HFFc6 (cell line): ENCODE measurements at places on chromosomes 2 and 18. TPM values are rescaled to one million over a fixed set of nuclear protein-coding genes. Genes with fewer than 3 reads are reported as not detected.

CYS1 gene
- 0.65 and 1.8 TPM in 2 replicates for total RNA-seq

CKAP2L gene
- total RNA-seq, result 14.3 to 34.7 TPM (median 24.9 TPM) in 3 replicates

ZSWIM2 gene
- total RNA-seq, result 0.09 to 0.19 TPM in 2 of 3 replicates, not detected in the other

PKDCC gene
- not detected in 3 replicates for total RNA-seq

CLEC4F gene
- not detected in 3 replicates for total RNA-seq

DNA sequence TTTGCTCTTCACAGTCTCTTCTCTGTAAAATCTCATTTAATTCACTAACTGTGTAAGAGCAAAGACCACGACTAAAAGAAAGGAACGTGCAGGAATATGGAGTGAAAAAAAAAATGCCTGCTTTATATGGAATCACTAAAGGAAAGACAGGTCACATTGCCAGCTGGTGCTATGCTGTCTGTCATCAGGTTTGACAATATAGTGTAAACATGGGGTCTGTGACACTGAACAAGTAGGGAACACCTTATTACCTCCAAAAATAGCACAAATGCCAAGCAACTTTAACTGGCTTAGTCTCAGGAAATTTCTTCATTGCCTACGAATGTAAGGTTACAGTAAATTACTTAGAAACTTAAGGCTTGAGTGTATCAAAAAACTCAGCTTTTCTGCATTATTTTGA lies 364.5 kb upstream of the LINC00305 start:
- H3K4me1 ChIP-seq, result no peaks in the 10 kb centered on the region
- H3K36me3 ChIP-seq, result no peaks in the 10 kb centered on the region
- H3K27ac ChIP-seq, result no peak overlapping the region
- H3K27me3 ChIP-seq, result no peaks in the 10 kb centered on the region

DNA sequence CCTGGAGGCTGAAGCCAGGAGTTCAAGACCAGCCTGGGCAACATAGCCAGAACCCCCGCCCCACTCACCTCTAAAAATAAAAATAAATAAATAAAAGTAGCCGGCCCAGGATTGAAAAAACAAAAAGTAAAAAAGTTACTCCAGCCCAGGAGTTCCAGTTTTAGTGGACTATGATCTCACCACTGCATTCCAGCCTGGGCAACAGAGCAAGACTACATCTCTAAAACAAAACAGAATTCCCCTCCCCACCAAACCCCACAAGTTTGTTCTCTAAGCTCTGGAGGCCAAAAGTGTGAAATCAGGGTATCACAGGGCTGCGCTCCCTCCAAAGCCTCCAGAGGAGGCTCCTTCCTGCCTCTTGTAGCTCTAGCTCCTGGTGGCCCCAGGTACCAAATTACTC lies 1.7 kb downstream of the D2HGDH start:
- peaks cover 4% of the 10 kb centered on the region; the same call in 1 of the 2 replicates for H3K36me3 ChIP-seq
- DNase-seq, result no peak
- H3K4me3 ChIP-seq, result peak overlapping the region; percentile 83
- H3K27me3 ChIP-seq, result no peaks in the 10 kb centered on the region; the same call in 1 of the 2 replicates
- peaks cover 25% of the 10 kb centered on the region for H3K4me1 ChIP-seq

DNA sequence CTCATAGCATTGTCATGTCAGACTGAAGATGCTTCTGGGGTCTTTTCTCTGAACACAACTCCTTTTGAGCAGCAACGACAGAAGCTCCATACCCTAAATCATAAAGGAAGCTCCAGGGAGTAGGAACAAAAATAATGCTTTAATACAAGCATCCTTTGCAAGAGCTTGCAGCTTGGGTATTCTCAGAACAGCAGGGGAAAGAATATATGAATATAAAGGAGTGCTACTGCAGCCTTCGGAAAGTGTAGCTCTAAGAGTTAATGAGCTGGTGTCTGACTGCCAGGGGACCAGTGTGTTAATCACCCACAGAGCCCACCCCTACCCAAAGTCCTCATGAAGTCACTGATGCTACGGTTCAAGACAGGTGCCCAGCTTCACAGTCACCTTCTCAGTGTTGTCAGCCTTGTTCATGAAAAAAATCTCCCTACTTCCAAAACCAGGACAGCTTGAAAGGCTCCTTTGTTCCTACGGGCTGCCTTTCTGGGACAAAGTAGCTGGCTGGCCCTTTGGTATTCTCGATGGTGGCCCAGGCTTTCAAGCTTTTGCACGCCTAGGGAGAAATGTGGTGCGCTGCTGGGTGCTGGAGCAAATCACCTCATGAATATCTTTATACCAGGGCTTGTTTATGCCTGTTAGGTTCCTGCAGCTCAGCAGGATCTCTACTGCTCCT lies 259.7 kb downstream of the CMPK2 start:
- no peaks in the 10 kb centered on the region for H3K4me1 ChIP-seq
- H3K36me3 ChIP-seq, result no peaks in the 10 kb centered on the region
- no peak overlapping the region for H3K4me3 ChIP-seq
- no peak for DNase-seq

- peak overlapping the region; percentile 88; the same call in 1 of the 2 replicates for H3K27ac ChIP-seq
- peaks cover 84% of the 10 kb centered on the region for H3K4me1 ChIP-seq
- H3K27me3 ChIP-seq, result peaks cover 2% of the 10 kb centered on the region
Measured at GRCh38 chr2:101808006-101808562, 110.6 kb downstream of the MAP4K4 start.

DNA sequence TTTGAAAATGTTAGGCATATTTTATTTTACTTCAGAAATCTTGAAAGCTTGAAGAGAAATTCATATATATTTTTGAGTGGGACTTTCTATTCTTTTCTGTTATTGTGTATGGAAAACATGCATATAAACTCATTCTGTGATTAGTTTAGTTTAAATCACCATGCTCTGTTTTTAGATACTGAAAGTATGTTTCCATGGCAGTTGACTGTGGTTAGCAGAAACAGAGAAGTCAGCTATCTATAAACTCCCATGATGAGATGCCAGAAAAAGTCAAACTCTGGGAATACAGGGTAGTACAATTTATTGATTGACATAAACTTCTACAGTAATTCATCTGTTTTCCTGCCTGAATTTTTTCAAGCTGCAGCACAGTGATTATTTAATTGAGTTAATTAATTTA lies 905.3 kb upstream of the VRK2 start:
- DNase-seq, result no peak
- H3K4me1 ChIP-seq, result peaks cover 11% of the 10 kb centered on the region; the same call in 1 of the 2 replicates

GRCh38 chr2:36800381-36800780 lies 103.9 kb downstream of the VIT start:
- H3K4me1 ChIP-seq, result peaks cover 12% of the 10 kb centered on the region
- no peaks in the 10 kb centered on the region for H3K36me3 ChIP-seq
- no peak for DNase-seq
- H3K27me3 ChIP-seq, result peaks cover 25% of the 10 kb centered on the region

DNA sequence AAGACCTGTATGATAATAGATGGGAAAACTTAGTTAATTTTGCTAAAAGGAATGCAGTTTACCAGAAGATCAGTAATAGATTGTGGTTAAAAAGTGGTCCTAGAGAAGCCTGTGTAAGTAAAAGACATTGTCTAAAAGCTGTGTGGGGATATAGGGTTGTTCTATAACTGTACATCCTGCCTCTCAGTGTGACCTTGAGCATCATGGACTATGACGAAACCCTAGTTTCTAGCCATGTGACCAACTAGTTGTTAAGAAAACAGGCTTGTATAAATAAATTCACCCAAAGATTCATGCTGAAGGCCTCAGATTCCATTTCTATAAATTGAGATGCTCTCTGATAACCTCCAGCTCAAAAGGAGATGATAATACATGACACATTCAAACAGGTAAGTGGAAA lies 160.7 kb downstream of the IKZF2 start:
- no peak overlapping the region for H3K27ac ChIP-seq
- no peak overlapping the region for H3K4me3 ChIP-seq
- peaks cover 5% of the 10 kb centered on the region; the same call in 1 of the 2 replicates for H3K36me3 ChIP-seq
- no peaks in the 10 kb centered on the region for H3K27me3 ChIP-seq
- peaks cover 9% of the 10 kb centered on the region for H3K4me1 ChIP-seq
- DNase-seq, result no peak

GRCh38 chr2:29487967-29488555 lies 372.8 kb downstream of the CLIP4 start:
- no peak for DNase-seq
- peaks cover 9% of the 10 kb centered on the region for H3K27me3 ChIP-seq
- H3K4me3 ChIP-seq, result no peak overlapping the region
- no peak overlapping the region for H3K27ac ChIP-seq
- no peaks in the 10 kb centered on the region for H3K36me3 ChIP-seq

DNA sequence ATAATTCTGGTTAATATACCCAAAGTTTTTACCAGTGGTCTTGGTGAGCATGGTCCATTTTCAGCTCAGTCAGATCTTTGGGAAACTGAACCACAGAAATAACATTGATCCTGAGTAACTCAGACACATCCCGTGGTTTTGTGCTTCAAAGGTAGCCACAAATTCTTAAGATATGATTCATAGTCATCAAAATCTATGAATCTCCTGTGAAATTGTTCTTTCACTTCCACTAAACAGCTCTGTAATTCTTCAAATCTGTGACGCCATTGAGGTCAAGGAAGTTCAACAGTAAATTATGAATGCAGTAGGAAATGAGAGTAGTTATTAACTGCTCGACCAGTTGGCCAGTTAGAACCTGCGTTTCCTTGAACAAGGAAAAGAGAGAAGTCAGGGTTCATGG lies 147.3 kb downstream of the IRS1 start:
- peak; percentile 90 for DNase-seq
- H3K4me3 ChIP-seq, result peak overlapping the region; percentile 60
- H3K36me3 ChIP-seq, result peaks cover 16% of the 10 kb centered on the region
- H3K27me3 ChIP-seq, result peaks cover 1% of the 10 kb centered on the region; the same call in 1 of the 2 replicates

- no peaks in the 10 kb centered on the region for H3K36me3 ChIP-seq
- H3K4me1 ChIP-seq, result no peaks in the 10 kb centered on the region
- no peak for DNase-seq
Measured at GRCh38 chr2:60422826-60423483, 130.5 kb downstream of the BCL11A start.

GRCh38 chr18:57576316-57576715 lies 10.2 kb downstream of the FECH start:
- no peak overlapping the region for H3K27ac ChIP-seq
- no peaks in the 10 kb centered on the region for H3K4me1 ChIP-seq
- no peak overlapping the region for H3K4me3 ChIP-seq
- no peaks in the 10 kb centered on the region for H3K27me3 ChIP-seq
- DNase-seq, result no peak

- peaks cover 40% of the 10 kb centered on the region for H3K27me3 ChIP-seq
Measured at GRCh38 chr2:231592636-231593145, at the start of gene TEX44. Gene TEX44, plus strand, starts transcription at chr2:231592864. Its CDS starts 88 bp downstream, at chr2:231592952.

DNA sequence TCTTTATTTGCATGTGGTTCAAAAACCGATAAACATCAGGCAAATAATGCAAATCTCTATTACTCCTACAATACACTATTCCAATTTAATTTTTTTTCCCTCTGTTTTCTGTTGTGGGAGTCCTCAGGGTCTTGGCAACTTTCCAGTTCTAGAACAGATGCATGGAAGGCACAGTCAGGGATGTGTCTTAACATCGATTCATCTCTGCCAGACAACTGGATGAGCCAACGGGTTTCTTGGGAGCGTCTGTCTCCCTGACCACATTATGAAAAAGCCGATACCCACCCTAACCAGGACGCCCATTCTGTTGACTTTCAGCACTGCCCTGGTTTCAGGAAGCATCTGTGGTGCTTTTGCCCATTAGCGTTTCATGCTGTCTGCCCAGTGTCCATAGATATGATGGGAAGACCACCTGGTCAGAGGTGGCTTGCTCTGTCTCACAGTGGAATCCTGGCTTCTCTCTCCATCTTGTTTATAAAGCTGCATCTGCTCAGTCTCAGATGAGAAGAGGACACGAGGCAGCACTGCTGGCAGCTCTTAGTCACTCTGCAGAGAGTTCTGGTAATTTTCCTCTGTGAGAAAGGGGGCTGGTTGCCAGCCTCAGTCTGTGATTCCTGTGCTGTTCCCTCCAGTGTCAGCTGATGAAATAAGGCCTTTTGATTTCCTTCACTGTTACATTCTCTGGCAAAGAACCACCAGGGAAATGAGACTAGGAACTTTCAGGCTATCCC lies 57.9 kb upstream of the KCNE4 start:
- H3K4me3 ChIP-seq, result peak overlapping the region; percentile 68
- peaks cover 7% of the 10 kb centered on the region; the same call in 1 of the 2 replicates for H3K36me3 ChIP-seq
- H3K27ac ChIP-seq, result peak overlapping the region; percentile 95
- peak; percentile 89 for DNase-seq

GRCh38 chr18:56952026-56952425 lies 194.9 kb upstream of the BOD1L2 start:
- H3K4me3 ChIP-seq, result no peak overlapping the region
- H3K27me3 ChIP-seq, result no peaks in the 10 kb centered on the region
- peaks cover 10% of the 10 kb centered on the region; the same call in 1 of the 2 replicates for H3K4me1 ChIP-seq
- H3K27ac ChIP-seq, result no peak overlapping the region

GRCh38 chr2:213229814-213230213 lies 54.5 kb upstream of the SPAG16 start:
- peak overlapping the region; percentile 53 for H3K4me3 ChIP-seq
- DNase-seq, result peak; percentile 71
- H3K4me1 ChIP-seq, result peaks cover 46% of the 10 kb centered on the region
- no peaks in the 10 kb centered on the region; the same call in 1 of the 2 replicates for H3K36me3 ChIP-seq
- no peaks in the 10 kb centered on the region for H3K27me3 ChIP-seq

DNA sequence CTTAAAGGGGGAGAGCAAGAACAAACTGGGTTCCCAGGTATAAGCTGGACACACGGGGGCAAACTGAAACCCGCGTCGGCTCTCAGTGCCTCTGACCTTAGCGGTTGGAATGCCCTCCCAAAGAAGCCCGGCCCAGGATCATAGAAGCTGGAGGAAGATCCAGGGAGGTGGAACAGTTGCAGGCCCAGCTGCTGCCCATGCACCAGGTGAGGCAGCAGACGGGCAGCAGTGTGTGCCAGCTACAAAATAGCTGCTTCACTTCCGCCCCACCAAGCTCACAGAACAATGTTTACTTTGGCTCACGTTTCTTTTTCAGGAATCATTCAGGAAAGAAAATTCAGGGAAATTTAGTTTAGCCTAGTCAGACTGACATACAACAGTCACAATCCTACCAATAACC lies 3.9 kb upstream of the ERMN start:
- no peak overlapping the region for H3K4me3 ChIP-seq
- no peak for DNase-seq
- 0 out of 2 replicates have a peak, but pooled peaks cover 9% of the 10 kb centered on the region for H3K4me1 ChIP-seq
- H3K27me3 ChIP-seq, result peaks cover 6% of the 10 kb centered on the region
- no peaks in the 10 kb centered on the region for H3K36me3 ChIP-seq

- peaks cover 34% of the 10 kb centered on the region for H3K36me3 ChIP-seq
- H3K4me3 ChIP-seq, result peak overlapping the region; percentile 32
- H3K4me1 ChIP-seq, result peaks cover 55% of the 10 kb centered on the region
- DNase-seq, result peak; percentile 25
- peaks cover 6% of the 10 kb centered on the region; the same call in 1 of the 2 replicates for H3K27me3 ChIP-seq
- peak overlapping the region; percentile 27; the same call in 1 of the 2 replicates for H3K27ac ChIP-seq
Measured at GRCh38 chr2:149365931-149366583, 35.7 kb downstream of the LYPD6 start.
